Non-pigmented ciliary epithelial cell (primary cell): ENCODE measurements at places on chromosomes 6 and 20.

DNA sequence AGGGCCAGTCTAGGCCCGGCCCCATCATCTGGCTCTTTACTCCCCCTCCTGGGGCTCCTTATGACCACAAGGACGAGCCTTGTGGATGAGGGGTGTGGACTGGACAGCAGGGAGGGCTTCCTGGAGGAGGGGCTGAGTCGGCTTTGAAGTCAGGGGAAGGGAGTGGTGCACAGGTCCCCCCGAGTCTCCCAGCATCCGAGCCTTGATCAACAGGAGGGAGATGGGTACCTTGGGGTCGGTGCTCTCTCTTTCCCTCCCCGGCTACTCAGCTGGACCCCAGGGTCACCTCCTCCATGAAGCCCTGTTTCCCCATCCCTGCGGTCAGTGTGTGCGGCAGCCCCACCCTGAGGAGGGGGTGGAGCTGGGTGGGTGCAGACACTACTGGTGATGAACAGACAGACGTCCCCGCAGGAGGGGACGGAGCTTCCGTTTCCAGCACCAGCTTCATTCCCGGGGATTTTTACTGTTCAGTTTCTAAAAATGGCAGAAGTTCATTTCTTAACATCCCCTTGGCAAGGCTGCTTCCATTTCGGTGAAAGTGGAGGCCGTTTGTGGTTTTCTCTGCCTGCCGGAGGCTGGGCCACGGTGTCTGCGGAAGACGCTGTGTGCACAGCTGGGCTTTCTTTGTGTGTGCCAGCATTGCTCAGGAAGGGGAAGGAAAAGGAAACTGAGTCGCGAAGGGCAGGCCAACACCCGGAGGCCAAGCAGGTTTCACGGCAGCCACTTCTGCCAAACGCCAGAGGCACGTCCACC is 19.6 kb downstream of the NTSR1 start:
- DNase-seq, result no peak

DNA sequence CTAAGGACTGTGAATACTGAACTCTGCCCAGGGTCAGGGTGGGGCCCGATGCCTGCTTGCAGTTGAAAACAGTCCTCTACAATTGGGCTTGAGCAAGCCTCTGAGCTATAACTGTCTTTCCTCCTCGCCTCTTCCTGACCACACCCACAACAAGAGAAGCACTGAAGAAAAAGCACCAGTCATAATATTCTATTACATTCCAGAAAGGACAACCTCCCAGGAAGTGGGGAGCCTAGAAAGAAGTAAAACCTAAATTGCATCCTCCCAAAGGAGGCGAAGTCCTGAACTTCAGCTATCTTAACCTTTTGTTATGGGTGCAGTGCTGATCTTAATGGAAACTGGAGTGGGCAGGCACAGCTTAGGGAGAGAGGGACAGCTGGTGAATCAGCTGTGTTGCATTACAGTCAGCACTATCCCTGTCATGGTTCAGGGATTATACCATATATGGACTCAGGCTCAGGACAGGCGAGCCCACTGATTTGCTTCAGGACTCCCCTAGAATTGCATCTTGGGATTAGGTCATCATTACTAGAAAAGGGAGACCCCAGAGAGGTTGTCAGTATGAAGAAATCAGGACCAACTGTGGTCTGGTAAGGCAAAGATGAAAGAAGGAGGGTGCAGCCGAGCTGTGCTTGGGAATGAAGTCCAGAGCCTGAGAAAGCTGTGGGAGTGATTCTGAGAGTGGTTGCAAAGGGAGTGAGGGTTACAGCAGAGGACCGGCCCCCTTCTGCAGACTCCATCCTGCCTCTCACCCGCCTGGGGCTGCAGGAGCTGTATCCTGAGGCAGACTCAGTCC is 18.3 kb upstream of the TRAM2 start:
- peak; percentile 87 for DNase-seq

GRCh38 chr6:32375739-32376529 is 4.2 kb upstream of the TSBP1 start:
- DNase-seq, result no peak

DNA sequence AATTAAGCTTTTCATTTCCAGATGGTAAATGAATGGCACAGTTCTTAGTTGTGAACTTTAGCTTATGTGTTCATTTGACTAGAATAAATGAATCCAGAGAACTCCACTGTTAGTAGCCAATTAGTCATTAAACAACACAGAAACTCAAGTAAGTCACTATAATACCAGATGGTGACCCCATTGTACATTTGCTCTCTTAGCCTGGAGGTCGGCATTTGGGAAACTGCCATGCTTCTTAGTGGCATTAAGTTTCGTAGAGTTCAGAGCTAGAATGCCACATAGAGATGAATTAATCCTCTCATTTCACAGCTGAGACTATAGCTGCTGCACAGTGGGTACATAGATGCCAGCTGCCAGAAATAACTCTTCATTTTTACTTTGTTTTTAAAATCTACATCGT is 10.8 kb upstream of the DTNBP1 start:
- no peak for DNase-seq

DNA sequence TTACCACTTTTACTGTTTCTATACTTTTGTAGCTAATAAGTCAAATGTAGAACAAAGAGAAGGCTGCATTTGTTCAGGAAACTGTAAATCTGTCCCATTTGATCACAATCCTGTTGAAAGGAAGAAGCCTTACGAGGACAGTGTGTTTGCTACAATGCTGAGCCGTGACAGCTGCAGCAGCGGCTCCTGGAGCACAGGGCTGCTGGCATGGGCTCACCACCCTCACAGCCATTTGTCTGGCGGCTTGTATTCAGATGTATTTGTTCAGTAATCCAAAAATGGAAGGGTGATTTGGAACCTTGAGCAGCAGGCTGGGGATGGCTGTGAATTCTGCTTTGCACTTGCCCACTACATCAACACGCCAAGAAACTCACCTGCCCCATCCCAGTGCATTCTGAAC is 5.7 kb downstream of the TUBB2A start:
- no peak for DNase-seq

DNA sequence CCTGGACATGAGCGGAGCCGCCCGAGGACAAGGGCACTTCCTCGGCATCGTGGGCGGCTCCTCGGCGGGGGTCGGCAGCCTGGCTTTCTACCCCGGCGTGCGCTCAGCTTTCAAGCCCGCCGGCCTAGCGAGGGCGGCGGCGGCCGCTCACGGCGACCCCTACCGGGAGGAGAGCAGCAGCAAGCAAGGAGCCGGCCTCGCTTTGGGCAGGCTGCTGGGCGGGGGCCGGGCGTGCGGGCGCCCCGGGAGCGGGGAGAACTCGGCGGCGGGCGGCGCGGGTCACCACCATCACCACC is 6.7 kb downstream of the PRDM13 start:
- DNase-seq, result no peak

DNA sequence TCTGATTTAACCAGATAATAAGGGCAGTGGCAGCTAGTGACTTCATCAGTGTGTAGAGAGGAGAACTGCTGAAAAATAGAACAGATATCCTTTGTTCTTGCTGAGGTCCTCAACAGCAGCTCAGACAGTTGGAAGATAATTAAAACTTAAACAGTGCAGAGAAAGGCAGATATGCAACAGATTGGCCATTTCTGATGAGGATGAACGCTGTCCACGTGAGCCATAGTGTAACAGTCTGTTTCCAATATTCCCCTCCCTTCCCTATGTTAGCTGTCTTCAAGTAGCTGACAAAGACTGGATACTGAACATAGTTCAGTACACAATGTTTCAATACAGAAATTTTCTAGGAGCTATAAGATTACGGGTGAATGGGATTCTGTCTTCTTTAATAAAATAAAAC is 291.4 kb downstream of the BTBD9 start:
- no peak for DNase-seq

GRCh38 chr20:43375591-43375990 is 82.1 kb upstream of the SRSF6 start:
- DNase-seq, result no peak

DNA sequence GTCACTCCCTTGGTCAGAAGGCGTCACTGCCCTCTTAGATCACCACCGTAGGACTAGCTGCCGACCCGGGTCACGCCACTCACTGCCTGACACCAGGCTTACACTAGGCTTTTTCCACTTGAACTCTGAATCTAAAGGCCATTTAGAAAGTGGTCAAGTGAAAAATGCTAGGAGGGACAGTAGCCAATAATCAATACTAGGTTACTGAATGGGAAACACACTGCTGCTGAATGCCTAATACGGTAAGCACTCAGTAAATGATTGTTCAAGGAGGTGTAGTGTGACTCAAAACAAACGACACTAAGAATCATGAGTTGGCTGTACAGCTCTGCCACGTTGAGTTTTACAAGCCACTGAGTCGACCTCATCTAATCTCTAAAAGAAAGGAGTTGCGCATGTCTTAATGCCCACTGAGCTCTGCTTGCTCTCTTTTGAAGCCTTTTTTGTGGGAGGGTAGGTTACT is 760 bp upstream of the IBTK start:
- DNase-seq, result peak; percentile 59

DNA sequence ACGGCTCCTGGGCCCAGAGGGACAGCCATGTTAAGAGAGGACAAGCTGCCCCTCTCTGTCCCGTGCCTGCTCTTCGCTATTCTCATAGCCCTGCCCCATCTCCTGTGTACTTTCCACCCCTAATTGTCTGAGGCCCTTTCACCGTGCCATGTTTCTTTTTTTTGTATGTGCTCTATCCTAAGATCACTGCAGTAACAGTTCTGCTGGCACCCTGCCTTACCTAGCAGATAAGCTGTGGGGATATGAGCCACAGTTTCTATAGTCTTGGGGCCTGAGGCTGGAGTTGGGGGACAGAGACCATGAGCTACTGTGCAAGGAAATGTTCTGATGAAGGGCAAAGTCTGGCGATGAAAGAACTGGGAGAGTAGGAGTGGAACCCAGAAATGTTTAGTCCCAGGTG is 269.5 kb upstream of the CITED2 start:
- no peak for DNase-seq

GRCh38 chr20:5973172-5973571 is 22.7 kb downstream of the MCM8 start:
- peak; percentile 72 for DNase-seq

- DNase-seq, result no peak
Measured at GRCh38 chr6:34664256-34664971, 32.2 kb downstream of the ILRUN start.

GRCh38 chr6:24719125-24719971 is at the start of gene C6orf62:
TSS of gene C6orf62 (minus strand) at chr6:24719154. CDS start at chr6:24718668, 486 bp downstream.
- DNase-seq, result no peak
